ENCODE measurements at places on chromosomes 6 and 20.

- DNase-seq, result no peak
These were observed 70.1 kb downstream of the SLX4IP start for GRCh38 chr20:10504994-10505730.

DNA sequence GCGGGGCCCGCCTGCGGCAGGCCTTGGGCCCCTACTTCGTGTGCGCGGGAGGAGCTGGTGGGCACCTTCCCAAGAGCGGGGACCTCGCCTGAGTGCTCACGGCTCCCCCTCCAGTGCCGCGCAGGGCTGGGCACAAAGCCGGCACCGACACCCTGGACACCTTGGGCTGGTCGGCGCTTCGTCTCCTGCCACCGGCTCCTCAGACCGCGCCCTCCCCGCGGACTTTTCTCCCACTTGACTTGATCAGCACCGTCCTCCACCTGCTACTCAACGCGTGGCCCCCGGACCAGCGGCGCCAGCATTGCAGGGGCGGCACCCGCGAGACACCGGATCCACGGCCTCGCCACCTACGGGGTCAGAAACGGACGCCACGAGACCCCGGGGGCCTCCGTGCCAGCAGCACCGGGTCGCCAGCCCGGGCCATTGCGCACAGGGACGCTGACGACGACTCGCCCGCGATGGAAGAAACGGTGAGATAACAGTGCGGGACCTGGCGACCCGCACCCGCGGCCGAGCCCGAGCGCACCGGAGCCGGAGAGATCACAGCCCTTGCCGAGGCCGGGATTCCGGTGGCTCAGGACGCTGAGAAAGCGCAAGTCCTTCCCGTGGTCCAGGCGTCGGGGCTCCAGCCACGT lies 154.2 kb downstream of the DLL1 start:
- DNase-seq, result no peak

GRCh38 chr20:20992686-20993360 lies 113.3 kb downstream of the LINC00237 start:
- DNase-seq, result no peak

DNA sequence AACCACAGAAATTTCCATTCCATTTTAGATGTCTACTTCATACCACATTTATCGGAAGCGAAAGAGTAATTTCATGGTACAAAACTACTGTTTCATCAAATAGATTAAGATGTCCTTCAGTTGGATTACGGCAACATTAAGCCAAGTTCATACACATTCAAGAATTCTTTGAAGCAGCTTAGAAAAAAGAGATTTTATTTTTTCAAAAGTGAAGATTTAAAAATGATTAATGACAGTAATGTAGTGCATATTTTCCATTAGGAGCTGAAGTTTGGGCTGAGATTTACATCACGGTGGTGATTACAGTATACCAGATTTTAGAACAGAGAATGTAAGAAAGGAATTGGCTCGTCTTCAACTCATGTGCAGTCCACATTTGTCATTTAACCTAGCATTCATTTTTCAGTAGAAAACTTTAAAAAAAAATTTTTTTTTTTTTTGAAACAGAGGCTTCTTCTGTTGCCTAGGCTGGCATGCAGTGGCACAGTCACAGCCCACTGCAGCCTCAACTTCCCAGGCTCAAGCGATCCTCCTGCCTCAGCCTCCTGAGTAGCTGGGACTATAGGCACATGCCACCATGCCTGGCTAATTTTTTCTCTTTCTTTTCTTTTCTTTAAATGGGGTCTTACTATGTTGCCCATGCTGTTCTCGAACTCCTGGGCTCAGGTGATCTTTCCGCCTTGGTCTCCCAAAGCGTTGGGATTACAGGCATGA lies 1.9 kb downstream of the SYNJ2 start:
- DNase-seq, result no peak

GRCh38 chr6:19446570-19446969 lies 390.6 kb upstream of the ID4 start:
- no peak for DNase-seq

GRCh38 chr6:131954775-131955107 lies 3.6 kb upstream of the CCN2 start:
- DNase-seq, result no peak

DNA sequence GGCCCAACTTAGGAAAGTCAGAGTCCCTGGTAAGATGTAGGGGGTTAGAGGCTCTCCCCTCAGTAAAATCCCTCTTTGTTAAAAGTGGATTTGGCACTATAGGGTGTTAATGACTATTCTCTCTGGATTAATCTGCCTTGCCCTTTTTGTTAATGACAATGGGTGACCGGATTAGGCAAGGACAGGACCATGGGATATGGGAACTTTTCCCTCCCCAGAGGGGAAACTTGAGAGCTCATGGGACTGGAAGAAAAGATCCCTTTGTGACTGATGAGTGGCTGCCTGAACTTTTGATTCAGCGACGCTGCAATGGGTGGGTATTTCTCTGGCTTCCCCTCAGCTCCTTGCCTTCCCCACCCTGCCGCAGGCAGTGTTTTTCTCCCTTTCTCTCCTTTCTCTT lies 12.2 kb upstream of the TAAR9 start:
- DNase-seq, result no peak

DNA sequence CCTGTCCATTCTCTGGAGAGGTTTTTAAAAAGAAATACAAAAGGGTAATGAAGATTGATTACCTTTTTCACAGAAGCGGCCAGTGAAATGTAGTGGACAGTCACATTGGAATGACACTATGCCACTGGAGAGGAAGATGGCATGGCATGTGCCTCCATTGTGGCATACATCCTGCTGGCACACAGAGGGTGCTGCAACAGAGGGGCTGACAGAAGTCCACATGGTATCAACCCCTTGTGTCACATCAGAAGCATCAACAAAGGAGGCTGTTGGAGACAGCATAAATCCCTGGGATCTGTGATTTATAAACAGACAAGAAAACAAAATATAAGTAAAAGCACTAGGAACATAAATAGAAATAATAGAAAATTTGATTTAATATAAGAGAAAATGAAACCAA lies 594.9 kb downstream of the PHF3 start:
- no peak for DNase-seq

- no peak for DNase-seq
These were observed 87.3 kb upstream of the AKIRIN2 start for GRCh38 chr6:87789198-87789899.

DNA sequence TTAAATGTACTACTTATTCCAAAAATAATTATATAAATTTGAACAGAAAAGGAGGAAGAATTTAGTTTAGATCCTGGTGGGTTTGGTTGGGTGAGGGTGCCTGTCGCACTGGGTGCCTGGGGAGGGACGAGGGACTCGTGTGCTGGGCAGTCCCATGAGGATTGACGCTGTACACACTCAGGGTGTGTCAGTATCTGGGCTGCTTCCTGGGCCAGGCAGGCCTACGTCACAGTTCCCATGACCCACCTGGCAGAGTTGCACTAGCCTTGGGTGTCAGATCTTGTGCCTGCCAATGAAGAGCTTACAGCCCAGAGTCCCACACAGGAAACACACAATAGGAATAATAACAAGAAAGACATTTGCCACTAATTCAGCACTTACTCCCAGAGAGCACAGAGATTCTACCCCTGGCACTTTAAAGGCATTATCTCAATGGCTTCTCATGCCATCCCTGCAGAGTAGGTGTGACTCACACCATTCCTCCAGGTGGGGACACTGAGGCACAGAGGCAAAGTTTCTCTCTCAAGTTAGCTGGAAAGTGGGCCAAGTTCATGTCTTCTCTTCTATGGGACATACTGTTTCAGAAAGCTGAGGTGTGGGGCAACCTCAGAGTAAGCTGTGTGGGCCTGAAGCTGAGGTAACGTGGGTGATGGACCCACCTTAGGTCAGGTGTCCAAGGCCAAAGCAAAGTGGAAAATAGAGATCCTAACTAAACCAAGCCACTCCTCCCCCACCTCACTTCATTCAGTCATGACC lies 1.3 kb upstream of the SDCBP2 start:
- DNase-seq, result no peak

DNA sequence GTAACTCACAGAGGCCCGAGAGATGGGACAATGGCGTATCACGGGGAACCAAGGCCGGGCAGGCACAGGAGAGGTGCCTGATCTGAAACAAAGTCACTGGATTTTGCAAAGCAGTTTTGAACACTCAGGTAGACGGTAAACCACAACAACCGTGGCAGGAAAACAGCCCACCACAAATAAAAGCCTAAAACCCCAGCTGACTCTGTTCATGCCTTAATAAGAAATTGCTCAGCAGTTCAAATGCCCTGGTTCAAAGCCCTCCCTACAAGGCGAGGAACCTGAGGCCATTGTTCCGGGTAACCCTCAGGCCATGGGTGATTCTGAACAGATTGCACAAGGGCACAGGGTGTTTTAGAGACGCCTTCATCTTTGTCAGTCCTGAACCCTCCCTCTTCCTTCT lies 114.2 kb downstream of the MAP3K7 start:
- no peak for DNase-seq

GRCh38 chr6:121748850-121749249 lies 313.4 kb downstream of the GJA1 start:
- no peak for DNase-seq

GRCh38 chr20:2519115-2519809 lies 10.5 kb upstream of the ZNF343 start:
- DNase-seq, result no peak

DNA sequence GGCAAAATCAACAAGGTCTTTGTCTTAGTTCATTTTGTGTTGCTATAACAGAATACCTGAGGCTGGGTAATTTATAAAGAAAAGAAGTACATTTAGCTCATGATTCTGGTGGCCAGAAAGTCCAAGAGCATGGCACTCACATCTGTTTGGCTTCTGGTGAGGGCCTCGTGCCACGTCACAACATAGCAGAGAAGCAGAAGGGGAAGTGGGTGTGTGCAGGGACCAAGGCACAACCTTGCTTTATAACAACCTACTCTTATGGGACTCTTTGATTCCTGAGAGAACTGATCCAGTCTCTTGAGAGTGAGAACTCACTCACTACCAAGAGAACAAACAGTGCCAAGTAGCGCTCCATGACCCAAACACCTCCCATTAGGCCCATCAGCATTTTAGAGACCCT lies 25.4 kb downstream of the GABRR2 start:
- DNase-seq, result no peak

- DNase-seq, result no peak
These were observed 4.0 kb upstream of the DDX27 start for GRCh38 chr20:49215232-49215631.

DNA sequence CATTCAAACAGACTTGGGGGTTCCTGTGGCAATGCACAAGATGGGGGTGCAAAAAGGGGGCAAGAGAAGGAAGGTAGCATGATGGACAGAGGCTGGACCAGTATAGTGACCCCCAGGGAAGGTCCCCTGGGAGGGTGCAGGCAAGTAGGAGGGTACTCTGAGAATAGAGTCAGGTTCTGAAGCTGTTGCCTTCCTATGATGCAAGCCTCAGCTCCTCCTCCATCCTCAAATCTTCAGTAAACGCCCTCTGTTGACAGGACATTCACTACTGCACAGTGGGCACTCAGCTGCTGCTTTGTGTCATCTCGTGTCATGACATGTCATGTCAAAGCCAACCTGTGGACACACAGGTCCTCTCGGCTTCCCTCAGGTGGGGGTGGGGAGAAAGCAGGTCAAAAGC lies 5.8 kb upstream of the SDCBP2 start:
- DNase-seq, result no peak

- DNase-seq, result no peak
These were observed 399.9 kb upstream of the MARCKS start for GRCh38 chr6:113457198-113457597.

GRCh38 chr6:167124753-167125152 lies 1.9 kb downstream of the CCR6 start:
- DNase-seq, result no peak

DNA sequence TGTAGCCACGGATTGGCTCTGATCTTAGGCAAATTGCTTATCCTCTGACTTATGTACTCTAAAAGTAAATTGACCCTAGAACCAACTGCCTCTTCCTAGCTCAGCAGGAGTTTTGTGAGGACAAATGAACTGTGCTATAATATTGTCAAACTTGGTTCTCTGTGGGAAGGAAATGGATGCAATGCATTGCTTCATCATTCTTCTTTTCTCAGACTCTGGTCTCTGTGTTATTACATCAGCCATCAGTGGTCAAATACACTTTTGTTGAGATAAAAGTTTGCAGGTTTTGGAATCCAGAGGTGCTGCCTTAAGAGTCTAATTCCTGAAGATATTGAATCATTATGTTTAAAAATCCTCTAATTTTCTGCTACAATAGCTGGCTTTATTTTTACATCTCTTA lies 64.9 kb downstream of the SLC24A3 start:
- DNase-seq, result no peak

GRCh38 chr6:157682856-157683481 lies 140.1 kb upstream of the SNX9 start:
- no peak for DNase-seq

Data from stimulated activated CD8-positive, alpha-beta memory T cell treated with anti-CD3 and anti-CD28 coated beads, Interleukin-12 subunit alpha, Interleukin-12 subunit beta, amount 100 ng/mL, for 4 hours (primary cell).